ENCODE measurements at places on chromosomes 1 and 21. TPM values are rescaled to one million over a fixed set of nuclear protein-coding genes. Genes with fewer than 3 reads are reported as not detected.

DNA sequence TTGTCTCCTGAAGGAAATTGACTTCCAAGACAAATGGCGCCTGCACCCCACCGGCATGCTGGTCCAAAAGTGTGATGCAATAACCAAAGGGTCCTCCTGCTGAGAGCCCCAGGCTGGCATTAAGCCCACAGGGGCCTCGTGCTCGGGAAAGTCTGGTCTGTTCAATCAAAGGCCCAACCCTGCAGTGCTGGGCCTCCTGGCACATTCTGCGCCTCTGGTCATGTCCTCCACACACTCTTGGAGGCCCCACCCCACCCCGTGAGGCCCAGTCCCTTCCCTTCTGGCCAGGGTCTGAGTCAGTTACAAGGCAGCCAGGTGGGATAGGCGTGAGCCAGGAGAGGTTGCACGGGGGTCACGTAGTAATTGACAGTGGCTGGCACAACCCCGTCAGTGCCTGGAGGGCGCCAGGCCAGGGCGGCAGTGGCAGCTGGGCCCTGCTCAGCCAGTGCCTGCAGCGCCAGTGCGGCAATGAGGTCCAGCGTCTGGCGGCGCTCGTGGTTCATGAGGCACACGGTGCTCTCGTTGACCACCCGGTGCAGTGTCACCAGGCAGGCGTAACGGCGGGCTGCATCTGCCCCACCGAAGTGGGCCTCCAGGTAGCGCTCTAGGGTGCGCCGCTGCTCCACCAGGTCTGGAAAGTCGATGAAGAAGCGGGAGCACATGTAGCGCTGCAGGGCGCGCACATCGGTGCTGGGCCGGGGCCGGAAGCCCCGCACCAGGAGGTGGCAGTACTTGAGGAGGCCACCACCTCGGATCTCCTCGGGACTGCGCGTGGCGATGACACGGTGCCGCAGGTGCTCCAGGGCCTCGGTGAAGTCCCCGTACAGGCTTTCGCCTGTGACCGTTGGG is 6.8 kb downstream of the TENT5B start:
- no peak overlapping the region for H3K27ac ChIP-seq
- no peak overlapping the region for H3K4me3 ChIP-seq
- DNase-seq = no peak
- no peaks in the 10 kb centered on the region for H3K36me3 ChIP-seq
- H3K4me1 ChIP-seq = peaks cover 12% of the 10 kb centered on the region

- no peaks in the 10 kb centered on the region for H3K27me3 ChIP-seq
- H3K4me1 ChIP-seq = no peaks in the 10 kb centered on the region
- no peak for DNase-seq
Observed at GRCh38 chr1:196309386-196309785, 298.9 kb downstream of the KCNT2 start.

DNA sequence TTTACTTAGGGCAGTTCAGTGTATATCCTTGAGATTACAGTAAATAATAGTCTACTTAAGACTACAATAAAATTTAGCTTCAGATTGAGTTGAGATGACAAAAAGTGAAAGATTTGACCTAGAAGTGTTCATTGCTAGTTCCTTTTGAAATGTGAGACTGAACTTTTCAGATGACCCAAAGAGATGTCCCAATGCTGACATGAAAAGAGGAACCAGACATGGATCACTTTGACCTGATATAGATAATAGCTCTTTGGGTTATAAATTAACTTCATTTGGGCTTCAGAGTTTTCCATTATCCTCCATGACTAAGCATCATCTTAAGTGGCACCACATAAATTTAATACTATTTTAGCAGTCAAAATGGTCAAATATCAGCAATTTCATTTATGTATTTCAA is 25.7 kb upstream of the OR10J5 start:
- no peaks in the 10 kb centered on the region for H3K36me3 ChIP-seq
- DNase-seq = no peak
- no peak overlapping the region for H3K4me3 ChIP-seq
- H3K27me3 ChIP-seq = no peaks in the 10 kb centered on the region

DNA sequence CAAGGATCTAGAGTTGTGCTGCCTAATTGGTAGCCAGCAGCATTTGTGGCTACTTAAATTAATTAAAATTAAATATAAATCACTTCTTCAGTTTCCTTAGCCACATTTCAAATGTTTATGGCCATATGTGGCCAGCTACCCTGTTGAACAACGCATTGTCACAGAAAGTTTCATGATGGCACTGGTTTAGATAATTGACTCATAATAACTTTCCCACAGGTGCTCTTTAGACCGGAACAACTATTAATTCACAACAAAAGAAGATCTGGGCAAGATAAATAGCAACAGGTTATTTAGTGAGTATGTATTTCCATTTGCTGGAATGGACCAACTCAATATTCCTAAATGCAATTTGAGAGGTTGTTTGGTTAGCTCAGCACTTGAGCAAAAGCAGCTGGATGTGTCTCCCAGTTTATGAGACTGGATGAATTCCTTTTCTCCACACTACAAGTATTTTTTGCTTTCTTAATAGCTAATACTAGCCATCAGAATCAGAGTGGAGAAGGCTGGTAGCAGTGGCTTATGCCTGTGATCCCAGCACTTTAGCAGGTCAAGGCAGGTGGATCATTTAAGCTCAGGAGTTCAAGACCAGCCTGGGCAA is 3.7 kb upstream of the AMIGO1 start:
- H3K4me3 ChIP-seq = no peak overlapping the region
- no peak overlapping the region for H3K27ac ChIP-seq
- peaks cover 19% of the 10 kb centered on the region for H3K4me1 ChIP-seq
- no peaks in the 10 kb centered on the region for H3K27me3 ChIP-seq
- H3K36me3 ChIP-seq = no peaks in the 10 kb centered on the region

Gene CYP4B1
- not detected for total RNA-seq

Gene HES5
- not detected for total RNA-seq
